ENCODE measurements at places on chromosomes 7 and 10. TPM values are rescaled to one million over a fixed set of nuclear protein-coding genes. Genes with fewer than 3 reads are reported as not detected.
A peak's percentile ranks its signal among the peaks of the same experiment; 100 is the strongest.

DNA sequence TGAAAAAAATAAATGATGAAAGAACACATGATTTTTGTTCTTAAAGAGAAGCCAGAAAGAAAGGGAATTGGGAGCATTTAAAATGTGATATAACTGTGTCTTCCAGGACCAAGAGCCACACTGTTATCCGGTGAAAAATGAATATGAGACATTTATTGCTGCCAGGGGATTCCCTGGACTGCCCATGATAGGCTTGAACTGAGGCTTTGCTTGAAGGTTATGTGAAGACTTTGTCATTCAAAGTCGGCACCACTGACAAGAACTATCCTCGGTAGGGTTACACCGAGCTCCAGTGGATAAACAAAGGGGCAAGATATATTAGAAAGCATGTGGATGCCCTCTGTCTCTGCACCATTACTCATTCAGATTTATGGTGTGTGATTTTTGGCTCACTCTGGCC lies 125.4 kb upstream of the MINDY3 start:
- H3K36me3 ChIP-seq = no peaks in the 10 kb centered on the region
- no peak overlapping the region for H3K27ac ChIP-seq
- DNase-seq = no peak

GRCh38 chr7:29853072-29853471 lies 46.8 kb downstream of the WIPF3 start:
- H3K4me1 ChIP-seq = no peaks in the 10 kb centered on the region
- H3K4me3 ChIP-seq = no peak overlapping the region
- DNase-seq = no peak
- H3K27ac ChIP-seq = no peak overlapping the region

- peaks cover 16% of the 10 kb centered on the region for H3K4me1 ChIP-seq
- no peaks in the 10 kb centered on the region for H3K27me3 ChIP-seq
- no peak overlapping the region for H3K4me3 ChIP-seq
- peaks cover 1% of the 10 kb centered on the region for H3K36me3 ChIP-seq
These were observed 95.9 kb downstream of the DNMBP start for GRCh38 chr10:99913831-99914235.

DNA sequence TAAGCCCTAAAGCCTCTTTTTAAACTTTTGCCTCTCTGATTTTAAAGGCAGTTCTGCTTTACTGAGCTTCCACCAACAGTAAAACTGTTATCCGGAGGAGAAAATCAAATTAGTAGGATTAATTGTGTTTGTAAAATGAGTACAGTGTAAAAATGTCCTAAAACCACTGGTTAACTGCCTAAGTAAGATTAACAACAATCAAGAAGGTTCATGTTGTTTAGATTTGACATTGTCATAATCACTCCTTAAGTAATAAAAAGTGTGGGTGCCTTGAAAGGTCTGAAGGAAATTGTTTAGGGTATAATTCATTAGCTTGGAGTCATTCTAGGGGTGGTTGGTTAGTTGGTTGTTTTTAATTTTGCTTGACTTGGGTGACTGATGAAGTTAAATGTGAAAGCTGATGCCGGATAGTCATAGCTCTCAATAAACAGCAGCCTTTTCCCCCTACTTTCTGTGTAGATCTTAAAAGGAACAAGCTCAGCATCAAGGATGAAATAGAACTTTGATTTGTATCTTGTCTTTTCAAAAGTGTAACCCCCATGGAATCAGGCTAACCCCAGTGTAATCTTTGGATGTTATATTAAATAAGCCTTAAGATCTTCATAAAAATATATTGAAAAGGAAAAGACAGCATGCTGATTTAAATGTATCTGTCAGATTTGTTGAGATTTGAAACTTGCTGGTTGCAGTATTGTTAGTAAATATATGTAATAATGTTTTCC lies 148.3 kb downstream of the ARID5B start:
- H3K36me3 ChIP-seq = peaks cover 35% of the 10 kb centered on the region
- peak overlapping the region; percentile 77 for H3K4me3 ChIP-seq

GRCh38 chr10:12972146-12972545 lies 29.4 kb downstream of the CCDC3 start:
- peaks cover 2% of the 10 kb centered on the region for H3K4me1 ChIP-seq
- DNase-seq = no peak
- H3K27me3 ChIP-seq = no peaks in the 10 kb centered on the region
- H3K27ac ChIP-seq = no peak overlapping the region
- no peaks in the 10 kb centered on the region for H3K36me3 ChIP-seq
- no peak overlapping the region for H3K4me3 ChIP-seq

The NODAL gene
- total RNA-seq = not detected

The PIK3AP1 gene
- 0.36 TPM for total RNA-seq

The FRG2B gene
- total RNA-seq = not detected
